Esophagus mucosa (tissue), 1 donor: ENCODE measurements at places on chromosomes 12 and 14.

- ATAC-seq = no peak
Observed at GRCh38 chr12:11920231-11920630, 150.5 kb upstream of the BCL2L14 start.

DNA sequence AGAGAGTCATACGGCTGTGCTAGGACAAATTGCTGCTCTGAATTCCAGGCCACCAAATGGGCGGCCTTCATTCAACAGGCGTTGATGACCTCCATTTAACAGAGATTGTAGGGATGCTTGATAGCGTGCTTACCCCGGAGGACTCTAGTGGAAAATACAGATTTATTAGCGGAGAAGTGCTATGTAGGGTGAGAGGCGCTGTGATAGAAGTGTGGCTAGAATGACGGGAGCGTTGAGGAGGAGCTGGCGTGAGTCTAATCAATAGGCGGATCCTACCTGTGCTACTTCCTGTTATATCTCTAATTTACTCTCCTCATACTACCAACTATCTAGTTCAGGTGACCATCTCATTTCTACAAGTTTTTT, 668 bp downstream of the MRPS35 start:
- ATAC-seq = peak; percentile 43

DNA sequence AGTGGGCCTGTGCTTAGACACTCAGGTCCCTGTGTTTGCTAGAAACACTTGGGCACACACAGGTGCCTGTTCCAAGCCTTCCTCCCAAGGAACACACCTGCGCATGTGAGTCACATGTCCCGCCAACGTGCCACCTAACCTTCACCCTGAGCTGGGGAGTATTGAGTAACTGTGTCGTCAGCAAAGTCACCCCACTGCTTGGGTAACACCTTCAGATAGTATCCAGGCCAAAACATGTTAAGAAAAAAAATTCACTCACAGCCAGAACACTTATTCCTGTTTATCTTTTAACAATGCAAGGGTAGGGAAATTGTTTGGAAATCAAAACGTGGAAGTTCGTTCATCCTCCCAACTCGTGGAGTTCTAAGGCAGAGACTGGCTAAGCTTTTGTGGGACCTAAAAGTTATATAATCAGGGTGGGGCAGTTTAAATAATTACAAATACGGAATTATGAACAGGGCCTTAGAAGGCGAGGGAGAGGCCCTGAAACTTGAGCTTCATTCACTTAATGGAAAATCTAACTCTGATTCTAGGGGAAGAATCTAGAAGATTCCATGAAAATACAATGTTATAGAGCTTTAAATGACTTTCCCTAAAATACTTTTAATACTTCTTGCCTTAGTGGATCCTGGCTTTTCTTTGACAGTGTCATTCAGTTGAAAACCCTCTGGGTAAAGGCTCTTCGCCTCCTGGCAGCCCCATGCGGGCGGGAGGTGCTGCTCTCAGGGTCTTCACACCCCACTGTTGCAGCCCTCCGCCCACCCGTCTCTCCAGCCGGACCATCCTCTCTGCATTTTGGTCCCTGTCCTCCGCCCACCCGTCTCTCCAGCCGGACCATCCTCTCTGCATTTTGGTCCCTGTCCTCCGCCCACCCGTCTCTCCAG, 30.3 kb upstream of the ADIPOR2 start:
- ATAC-seq = peak; percentile 83

DNA sequence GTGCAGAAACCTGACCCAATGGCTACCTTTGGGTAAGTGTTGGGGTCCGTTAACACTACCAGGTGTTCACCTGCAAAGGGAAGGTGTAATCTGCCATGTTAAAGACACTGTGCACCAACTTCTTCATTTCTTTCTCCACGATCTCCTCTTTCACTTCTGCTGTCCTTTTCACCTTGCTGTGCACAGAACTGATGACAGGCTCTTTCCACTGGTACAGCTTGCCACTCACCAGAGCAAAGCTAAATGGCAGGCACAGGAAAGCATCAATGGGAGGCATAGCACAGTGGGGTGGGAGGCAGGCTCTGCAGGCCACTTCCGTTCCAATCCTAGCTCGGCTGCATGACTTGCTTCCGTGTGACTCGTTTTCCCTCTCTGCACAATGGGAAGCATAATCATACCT, 2.6 kb upstream of the C12orf76 start:
- ATAC-seq = no peak

DNA sequence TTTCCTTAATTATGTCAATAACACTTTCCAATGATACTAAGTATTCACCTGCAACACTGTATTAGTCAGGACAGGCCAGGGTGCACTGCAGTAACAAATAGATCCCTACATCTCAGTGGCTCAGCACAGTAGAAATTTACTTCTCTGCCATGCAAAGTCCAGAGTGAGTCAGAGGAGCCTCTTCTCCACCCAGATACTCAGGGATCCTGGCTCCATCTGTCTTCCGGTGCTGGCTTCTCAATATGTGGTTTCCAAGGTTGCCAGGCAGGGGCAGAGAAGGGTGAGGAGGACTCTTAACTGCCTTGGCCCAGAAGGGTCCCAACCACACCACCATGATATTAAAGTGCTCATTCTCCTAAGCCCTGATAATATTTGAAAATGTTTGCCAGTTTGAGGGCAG, 47.8 kb downstream of the ADGRD1 start:
- no peak for ATAC-seq

DNA sequence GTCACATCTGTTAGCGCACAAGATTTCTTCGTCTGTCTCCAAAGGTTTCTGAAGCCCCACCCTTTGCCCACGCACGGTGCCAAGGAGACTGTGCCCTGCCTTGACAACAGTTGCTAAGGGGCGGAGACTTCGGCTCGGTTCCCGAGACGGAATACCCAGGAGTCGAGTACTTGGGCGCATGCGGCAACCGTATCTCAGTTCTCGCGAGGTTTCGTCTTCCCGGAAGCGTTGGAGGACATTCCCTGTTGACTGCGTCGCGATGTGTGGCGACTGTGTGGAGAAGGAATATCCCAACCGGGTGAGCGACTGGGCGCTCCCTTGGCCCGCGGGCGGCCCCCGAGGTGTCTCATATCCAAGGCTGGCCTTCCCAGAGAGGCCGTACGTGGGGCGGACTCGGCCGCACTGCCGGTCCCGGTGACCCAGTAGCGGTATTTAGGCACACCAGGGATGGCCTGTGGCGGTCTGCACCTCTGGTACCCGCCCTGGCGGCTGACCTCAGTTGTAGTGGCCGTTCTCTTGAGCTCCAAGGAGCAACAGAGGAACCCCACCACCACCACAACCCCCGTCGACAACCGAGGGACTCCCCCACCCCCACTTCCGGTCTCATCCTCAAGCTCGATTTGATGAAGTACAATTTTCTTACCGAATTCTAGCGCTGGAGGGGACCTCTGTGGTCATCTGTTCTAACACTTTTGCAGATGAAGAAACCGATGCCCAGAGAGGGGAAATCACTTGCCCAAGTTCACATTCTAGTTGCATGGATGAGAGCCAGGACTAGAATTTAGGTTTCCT, at the start of gene CHURC1:
Gene CHURC1, plus strand, starts transcription at position 219 of the 792 bp plus-strand sequence. Its CDS starts 41 bp downstream, at position 260.
- ATAC-seq = peak; percentile 100

DNA sequence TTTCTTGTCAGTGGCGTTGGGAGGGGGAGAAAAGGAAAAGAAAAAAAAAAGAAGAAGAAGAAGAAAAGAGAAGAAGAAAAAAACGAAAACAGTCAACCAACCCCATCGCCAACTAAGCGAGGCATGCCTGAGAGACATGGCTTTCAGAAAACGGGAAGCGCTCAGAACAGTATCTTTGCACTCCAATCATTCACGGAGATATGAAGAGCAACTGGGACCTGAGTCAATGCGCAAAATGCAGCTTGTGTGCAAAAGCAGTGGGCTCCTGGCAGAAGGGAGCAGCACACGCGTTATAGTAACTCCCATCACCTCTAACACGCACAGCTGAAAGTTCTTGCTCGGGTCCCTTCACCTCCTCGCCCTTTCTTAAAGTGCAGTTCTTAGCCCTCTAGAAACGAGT, 1.9 kb downstream of the ASCL1 start:
- ATAC-seq = no peak

DNA sequence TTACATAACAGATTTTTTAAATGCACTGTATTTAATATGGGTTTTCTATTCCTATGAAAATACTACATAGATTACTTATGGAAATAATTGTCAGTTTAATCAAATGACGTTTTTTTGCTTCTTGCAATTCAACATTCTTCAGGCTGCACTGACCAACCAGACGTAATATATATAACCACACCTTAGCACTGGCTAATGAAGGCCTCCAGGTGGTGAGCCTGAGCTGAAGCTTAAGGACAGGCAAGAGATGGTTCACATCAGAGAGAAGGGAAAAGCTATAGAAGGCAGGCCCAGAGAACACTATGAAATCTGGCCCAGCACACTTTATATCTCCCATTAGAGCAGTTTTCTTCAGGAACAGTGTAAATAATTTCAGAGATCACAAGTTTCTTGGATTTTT, 2.8 kb upstream of the MDGA2 start:
- no peak for ATAC-seq

DNA sequence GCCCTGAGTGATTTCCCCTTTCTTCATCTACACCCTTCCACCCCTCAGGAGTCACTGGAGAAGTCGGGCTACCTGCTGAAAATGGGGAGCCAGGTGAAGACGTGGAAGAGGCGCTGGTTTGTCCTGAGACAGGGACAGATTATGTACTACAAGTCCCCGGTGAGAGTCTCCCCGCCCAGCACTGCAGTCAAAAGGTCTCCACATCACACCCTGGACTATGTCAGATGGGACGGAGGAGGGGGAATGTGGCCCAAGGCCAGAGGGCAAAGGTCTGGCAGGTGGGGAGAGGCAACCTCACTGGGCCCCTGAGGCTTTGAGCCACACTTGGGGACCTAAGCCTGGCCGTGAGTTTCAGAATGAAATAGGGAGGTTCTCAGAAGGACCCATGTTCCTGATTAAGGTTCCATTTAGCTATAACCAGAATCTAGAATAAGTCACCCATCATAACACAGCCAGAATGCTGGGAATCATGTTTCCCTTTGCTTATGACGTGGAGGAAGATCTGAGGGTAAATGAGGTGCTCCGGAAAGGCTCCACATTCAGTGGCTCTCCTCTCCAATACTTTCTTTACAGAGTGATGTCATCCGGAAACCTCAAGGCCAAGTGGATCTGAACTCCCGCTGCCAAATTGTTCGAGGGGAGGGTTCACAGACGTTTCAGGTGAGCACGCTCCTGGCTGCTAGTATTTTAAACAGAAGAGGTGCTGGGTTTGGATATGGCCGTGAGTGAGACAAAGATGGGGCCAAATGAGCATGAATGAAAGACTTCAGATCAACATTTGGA, 26.6 kb downstream of the PIGH start:
- ATAC-seq = no peak

- peak; percentile 77 for ATAC-seq
Observed at GRCh38 chr12:94644141-94644979, 6.0 kb downstream of the TMCC3 start.

GRCh38 chr12:121420109-121420508, 20.2 kb downstream of the RNF34 start:
- ATAC-seq = no peak

- ATAC-seq = no peak
Observed at GRCh38 chr12:110514363-110514762, 12.2 kb downstream of the RAD9B start.

DNA sequence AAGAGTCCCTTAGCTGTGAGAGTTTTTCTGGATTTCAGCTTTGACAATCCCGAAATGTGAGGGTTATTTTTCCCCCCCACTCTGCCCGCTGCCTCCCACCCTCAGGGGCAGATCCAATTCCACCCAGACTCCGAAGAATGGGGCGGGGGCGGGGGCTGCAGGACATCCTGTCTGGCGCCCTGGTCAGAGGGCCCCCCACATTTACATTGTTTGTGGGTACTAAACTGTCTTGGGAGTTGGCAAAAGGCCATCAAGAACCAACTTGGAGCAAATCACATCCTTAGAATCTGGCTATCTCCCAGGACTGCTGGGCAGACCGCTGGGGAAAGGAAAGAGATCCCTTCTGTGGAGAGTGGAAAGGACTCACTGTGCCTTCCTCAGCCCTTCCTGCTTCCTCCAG, 2.4 kb downstream of the EMP1 start:
- ATAC-seq = no peak

DNA sequence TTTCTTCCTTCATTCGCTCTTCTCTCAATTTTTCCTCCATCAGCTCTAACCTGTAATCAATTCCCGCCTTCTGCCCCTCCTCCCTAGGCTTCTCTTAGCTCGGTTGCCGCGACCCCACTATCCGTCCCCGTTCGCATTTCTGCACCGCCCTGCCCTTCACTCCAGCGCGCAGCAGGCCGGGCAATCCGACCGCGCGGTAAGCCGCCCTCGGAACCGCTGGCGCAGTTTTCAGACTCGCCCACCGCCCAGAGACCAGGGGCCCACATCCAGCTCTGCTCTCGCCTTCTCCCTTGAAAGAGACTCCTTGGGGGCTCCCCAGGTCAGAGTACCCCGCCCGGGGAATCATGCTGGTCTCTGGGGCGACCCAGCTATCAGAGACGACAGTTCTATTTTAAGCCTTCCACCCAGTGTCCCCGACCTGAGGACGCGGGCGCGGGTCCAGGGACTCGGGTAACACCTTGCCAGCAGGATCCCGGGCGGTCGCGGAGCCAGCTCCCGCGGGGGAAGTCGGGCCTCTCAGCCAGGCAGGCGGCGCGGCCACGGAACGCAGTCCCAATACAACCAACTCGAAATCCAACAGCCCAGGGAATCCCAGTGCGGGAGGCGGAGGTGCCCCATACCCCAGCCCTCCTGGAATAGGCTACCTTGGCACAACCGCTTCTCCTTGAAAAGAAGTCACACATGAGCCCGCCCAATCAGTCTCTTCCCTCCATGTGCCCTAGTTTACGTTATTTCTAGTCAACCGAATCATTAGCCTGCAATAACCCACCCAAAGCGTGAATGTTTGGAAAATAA, 5.7 kb upstream of the SLC38A4 start:
- ATAC-seq = peak; percentile 44

DNA sequence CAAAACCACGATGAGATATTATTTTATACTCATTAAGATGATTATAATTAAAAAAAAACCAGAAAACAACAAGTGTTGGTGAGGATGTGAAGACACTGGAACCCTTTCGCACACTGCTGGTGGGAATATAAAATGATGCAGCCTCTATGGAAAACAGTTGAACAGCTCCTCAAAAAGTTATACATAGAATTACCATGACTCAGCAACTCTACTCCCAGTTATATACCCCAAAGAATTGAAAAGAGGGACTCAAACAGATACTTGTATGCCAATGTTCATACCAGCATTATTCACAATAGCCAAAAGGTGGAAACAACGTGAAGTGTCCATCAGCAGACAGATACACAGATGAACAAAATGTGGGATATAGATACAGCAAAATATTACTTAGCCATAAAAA, 53.1 kb downstream of the TAOK3 start:
- ATAC-seq = no peak

DNA sequence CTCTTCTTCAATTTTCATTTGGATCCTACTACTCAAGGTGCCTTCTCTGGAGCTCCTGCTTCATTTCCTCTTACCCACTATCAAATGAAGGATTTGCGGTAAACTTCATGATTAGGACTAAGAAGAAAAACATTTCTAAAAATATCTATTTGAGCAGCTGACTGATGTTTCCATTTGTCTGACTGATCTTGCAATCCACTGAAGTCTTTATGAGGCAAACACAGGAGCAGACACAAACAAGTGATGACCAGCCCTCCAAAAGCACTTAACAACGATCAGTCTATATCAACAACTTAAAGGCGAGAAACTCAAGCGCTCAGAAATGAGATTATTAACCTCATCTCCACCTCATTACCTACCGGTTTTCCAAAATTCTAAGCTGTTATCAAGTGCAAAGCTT, 26.2 kb downstream of the OSBPL8 start:
- no peak for ATAC-seq
